ENCODE measurements at places on chromosomes 12 and 14.

DNA sequence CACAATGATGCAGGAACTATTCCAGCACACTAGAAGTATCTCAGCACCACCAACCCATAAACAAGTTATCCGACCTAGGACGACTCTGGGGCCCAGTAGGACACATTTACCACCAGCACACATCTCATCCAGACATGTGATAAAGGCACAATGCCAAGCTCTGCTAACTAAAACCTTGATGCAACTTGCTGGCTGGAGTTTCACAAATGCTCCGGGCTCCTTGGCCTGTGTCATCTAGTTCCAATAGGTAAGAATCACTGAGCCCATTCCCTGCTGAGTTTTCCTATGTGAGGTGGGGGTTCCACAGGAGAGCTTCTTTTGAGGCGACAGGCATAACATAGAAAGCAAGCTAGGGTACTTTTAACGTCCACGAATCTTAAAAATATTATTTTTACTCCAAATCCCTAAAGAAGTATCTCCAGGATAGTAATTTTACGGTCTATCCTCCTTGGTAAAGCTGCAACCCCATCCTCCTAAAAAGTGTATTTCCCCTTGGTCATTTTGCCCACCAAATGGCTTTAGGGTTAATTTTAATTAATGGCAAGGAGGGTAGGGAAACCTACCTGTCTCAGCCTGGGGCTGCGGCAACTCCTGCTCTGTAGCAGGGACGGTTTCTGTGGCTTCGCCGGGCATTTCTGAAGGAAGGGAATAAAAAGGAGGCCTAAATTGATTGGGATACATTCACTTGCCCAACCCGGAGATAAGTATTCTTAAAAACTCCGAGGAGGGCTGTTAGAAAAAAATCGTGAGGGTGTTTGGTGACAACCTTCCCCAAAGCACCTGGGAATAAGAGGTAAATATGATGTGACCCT, 1.0 kb downstream of the NACA start:
- peak; percentile 54 for DNase-seq

DNA sequence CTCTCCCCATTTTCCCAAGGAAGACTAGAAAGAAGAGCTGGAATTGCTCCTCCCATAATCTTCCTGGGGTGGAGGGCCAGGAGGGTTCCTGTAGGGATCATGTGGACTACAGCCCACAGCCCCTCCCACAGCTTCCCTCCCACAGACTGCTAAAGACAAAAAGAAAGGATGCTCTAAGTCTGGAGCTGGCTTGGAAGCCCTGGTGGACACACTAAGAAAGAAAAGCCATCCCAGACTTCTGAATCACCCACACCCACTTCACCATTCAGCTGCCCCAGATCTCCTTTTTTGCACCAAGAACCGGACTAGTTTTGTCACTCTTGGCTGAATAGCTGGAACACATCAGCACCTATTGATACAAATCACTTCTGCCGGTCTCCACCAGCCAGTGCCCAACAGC, 56.8 kb upstream of the PLXNC1 start:
- DNase-seq, result no peak

DNA sequence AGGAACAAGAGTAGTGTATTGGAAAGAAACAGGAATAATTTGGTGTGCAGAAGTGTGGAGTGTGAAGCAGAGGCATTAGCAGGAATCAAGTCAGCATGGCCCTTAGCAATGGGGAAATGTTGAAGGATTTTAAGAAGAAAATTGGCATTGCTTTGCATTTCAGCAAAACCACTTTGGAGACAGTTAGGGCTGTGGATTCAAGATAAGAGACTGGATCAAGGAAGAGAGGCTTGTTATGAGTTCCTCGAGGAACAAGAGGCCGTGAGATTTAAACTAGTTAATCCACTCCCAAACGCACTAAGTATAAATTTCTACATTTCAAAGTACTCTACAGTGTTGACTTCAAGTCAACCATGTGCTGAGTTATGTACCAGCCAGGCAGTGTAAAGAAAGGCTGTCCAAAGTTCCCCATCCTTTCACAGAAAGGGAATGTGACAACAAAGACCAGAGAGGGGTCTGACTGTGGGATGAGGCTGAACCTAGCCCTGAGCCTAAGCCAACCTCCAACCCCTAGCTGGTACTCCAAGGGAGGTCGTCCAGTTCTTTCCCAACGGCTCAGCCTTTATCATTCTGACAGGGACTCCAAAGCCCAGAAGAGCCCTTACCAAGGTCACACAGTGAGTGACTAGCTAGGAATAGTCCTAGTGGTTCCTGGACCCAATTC, 91.2 kb upstream of the BMP4 start:
- DNase-seq, result no peak

DNA sequence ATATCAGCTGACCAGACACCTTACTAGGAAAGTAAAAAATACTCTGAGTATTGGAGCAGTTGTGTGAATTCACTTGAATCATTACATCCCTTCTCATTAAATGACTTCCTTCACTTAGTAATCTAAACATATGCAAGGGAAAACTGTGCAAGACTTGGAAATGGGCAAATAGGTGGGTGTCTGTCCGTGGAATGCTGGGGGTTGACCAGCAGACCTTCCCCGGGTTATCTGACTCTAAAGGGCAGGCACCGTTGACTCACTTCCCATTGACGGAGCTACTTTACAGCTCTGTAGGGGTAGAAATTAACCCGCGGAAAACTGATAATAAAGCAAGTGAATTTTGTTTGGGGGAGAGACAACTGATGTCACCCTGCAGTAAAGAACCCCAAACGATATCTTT, 199.3 kb downstream of the TTC7B start:
- DNase-seq, result no peak

GRCh38 chr12:64835901-64836300, 11.5 kb downstream of the TBC1D30 start:
- no peak for DNase-seq

- DNase-seq, result no peak
Observed at GRCh38 chr14:73526036-73526984, 10.6 kb upstream of the ACOT1 start.

- DNase-seq, result no peak
Observed at GRCh38 chr14:97217111-97217885, 420.1 kb downstream of the VRK1 start.

- DNase-seq, result peak; percentile 99
Observed at GRCh38 chr12:6688999-6689882, at the start of gene ZNF384. ZNF384 (minus strand) TSS chr12:6689375; CDS start chr12:6679520, 9,855 bp downstream.

DNA sequence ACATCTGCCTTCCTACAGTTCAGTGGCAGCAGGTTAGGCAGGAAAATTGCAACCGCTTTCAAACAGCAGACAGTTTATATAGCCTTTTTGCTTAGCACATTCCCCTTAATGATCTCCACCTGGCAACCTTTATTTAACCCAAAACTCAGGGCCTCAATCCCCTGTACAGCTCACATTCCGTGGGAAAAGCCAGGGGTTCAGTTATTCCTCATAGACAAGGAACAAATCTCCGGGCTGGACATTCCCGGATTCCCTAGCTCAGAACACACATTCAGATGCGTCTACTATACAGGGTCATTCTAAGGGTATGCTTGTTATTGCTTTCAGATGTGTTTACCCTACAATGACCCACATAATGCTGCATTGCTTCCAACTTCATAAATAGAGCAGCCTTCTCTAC, 73.8 kb upstream of the DCN start:
- DNase-seq, result no peak

DNA sequence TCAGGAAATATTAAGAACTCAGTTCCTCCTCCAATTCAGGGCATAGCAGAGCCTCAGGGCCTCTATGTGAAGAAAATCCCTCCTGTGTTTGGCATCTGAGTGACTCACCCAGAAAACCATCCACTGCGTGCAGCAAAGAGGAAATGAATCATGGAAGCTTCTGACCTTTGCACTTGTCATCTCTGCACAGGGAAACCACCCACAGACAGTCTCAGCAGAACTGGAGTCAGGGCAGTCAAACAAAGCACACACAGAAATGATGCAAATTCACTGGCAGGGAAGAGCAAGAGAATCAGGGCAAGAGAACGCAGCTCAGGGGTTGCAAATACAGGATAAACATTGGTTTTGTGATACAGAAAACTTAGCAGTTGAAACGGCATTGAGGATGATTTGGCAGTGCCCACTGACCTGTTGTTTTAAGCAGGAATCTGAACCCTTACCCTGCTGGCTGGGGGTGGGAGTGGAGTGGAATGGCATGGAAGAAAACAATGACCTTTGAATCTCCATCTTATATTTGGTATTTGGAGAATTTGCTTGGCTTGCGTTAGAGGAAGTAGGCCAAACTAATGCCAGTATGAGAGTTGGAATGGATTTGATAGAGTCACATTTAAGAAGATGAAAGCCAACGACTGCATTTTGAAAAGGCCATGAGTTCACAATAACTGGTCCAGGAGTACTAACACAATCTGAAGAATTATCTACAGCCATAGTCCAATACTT, 53.5 kb downstream of the PHLDA1 start:
- DNase-seq, result peak; percentile 92

GRCh38 chr12:27431185-27431584, 15.4 kb upstream of the SMCO2 start:
- DNase-seq, result peak; percentile 52

- DNase-seq, result no peak
Observed at GRCh38 chr12:124365726-124366430, 71.0 kb downstream of the RFLNA start.

GRCh38 chr14:57071639-57072038, 197.1 kb downstream of the EXOC5 start:
- DNase-seq, result no peak

DNA sequence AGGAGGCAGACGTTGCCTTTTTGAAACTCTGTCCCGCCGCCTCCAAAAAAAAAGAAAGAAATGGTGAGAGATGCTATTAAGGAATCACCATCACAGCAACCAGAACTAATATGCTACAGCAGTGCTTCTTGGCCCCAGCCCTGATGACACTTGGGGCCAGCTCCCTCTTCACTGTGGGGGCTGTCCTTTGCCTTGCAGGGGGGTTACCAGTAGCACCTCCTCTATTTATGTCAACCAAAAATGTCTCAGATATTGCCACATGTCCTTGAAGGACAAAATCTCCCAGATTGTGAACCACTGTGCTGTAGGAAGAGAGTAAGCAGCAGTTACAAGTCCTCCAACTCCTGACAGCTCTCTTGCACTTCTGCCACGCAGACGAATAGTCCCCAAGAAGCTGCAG, 76.4 kb downstream of the LRRC74A start:
- no peak for DNase-seq

DNA sequence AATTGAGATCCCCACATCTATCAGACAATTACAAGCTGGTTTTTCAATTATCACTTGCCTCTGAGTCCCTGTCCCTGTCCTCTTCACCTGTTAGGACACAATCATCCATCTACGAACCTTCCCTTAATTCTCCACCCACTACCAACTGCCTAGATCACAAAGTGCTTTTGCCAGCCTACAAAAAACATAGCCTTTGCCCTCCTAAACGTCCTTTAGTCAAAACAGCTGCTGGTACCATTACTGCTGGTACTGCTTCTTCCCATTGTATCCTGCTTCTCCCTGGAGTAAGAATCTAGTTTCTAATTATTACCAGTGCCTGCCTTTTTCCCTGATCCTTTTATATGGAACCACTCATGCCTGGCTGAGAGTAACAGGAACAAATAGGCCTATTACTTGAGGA, 82.1 kb downstream of the CPNE8 start:
- no peak for DNase-seq

GRCh38 chr12:55694188-55694515, 13.6 kb downstream of the ITGA7 start:
- no peak for DNase-seq

DNA sequence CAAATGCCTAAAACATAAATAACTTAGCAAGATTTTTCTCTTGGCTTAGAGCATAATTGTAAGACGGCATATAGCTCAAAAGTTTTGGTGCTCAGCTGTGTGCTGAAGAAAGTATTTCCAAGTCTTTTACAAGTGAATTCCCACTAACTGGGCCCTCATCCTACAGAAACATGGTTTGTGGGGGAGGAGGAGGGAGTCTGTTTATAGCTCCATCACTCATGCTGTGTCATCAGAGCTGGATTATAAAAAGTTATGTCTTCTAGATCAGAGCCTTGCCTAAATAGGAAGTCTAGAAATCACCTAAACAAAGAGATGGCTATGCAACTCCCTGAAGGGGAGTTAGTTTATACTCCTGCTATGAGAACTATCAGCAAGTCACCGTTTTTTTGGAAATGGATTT, 65.9 kb upstream of the OTOGL start:
- no peak for DNase-seq

GRCh38 chr12:54543526-54543925, 5.9 kb upstream of the PDE1B start:
- DNase-seq, result no peak

GRCh38 chr12:89454080-89454848, 70.3 kb downstream of the GALNT4 start:
- no peak for DNase-seq

DNA sequence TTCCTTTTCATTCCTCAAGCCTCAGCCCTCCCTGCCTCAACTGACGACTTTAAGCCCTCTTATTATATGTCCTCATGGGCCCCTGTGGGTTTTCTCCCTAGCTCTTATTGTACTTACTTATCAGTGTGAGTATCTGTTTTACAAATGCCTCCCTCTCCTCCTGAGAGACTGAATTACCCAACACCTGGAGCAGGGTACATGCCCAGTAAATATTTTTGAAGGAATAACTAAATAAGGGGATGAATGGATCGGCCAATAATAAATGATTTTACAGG, 95.8 kb upstream of the SLC35F4 start:
- DNase-seq, result no peak

DNA sequence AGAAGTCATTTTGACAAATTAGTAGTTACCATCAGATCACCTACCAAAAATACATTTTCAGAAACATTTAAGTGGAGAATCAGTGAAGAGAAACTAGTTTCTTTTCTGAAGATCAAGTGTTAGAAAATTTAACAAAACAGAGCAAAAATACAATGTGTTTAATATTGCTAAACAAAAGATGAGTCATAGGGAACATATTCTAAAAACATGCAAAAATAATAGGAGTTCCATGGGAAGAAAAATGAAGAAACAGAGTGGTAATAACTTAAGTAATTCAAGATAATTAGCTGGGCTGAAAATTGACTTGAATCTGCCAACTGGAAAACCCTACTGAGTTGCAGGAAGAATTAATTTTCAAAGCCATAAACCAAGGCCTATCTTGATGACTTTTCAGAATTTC, 111.5 kb upstream of the KITLG start:
- no peak for DNase-seq

DNA sequence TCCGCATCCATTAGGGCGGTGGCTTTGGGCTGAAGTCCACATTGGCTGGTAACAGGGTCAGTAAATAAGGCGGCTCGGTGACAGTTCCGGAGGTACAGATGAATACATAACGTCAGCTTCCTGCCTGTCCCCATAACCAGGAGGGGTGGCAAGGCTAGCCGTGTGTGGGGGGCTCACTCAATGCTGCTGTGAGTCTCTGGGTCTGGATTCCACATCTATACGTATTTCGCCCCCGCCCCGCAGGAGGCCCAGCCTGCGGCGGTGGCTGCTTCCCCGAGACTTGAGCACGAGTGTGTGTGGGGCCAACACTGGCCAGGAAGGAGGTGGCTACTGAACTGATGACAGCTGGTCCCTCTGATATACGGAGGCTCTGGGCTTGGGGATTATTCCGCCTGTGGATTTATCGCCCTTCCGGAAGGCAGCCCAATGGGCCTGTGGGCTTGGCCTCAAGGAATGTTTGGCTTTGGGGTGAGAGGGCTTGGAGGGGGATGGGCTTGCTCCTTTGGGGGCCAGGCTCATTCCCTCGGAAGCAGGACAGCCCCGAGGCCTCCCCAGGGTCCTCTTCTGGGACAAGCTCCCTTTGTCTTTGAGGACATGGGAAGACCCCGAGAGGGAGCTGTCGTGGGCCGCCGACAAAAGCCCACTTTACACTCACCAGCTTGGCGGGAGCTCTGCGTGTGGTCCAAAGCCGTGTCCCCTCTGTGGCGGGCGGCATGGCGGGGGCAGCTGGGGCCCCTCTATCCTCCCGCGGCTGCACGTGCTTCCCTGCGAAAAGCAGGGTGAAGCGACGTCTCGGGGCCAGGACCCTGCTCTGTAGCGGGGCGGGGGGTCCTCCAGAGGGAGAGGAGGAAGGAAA, 82.1 kb downstream of the KIF26A start:
- no peak for DNase-seq

Data from inflammatory macrophage treated with lipopolysaccharide for 1 hour (primary cell).